ENCODE measurements at places on chromosomes 12 and 14. TPM values are rescaled to one million over a fixed set of nuclear protein-coding genes. Genes with fewer than 3 reads are reported as not detected.

CARMIL3 gene
- total RNA-seq, result 7.8 TPM

TESPA1 gene
- total RNA-seq, result 0.71 TPM

WSCD2 gene
- 7.5 TPM for total RNA-seq

TEX22 gene
- total RNA-seq, result 1.6 TPM

RESF1 gene
- 77.7 TPM for total RNA-seq

Data from camera-type eye (tissue), 1 donor.